ENCODE measurements at places on chromosomes 3 and 15.
A peak's percentile ranks its signal among the peaks of the same experiment; 100 is the strongest.

- DNase-seq = no peak
Observed at GRCh38 chr3:112759681-112760080, 87.0 kb downstream of the CD200R1L start.

GRCh38 chr3:122974764-122975162 is 52.8 kb downstream of the SEMA5B start:
- DNase-seq = no peak

DNA sequence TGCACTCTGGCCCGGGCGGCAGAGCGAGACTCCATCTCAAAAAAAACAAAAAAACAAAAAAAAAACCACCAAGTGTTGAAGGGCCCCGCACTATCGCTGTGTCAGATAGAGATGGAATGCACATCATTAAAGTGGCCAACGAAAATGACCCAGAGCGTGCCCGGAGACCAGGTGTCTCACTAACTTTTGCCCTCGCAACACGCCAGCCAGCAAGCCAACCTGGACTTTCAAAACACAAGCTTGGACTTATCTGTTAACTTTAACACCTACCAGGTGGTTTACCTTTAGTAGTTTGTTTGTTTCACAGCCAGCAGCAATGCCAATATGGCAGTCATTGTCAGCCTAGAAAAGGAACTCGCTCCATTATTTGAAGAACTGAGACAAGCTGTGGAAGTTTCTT is 28.6 kb downstream of the FAM174B start:
- DNase-seq = no peak

DNA sequence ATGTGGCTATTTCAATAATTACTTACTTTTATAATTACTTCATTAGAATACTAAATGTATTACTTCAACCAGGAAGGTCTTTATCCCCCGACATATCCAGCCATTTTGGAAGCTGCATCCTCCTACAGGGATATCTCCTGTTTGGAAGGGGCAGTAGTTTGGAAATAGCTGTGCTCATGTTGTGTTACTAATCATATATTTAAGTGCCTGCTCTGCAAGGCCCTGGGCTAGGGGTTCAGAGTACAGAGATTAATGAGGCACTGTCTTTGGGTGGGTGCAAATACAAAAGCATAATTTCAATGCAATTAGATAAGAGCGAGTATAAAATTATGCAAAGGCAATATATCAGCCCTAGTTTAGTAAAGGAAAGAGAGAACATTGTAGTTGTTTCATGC is 146.3 kb upstream of the RARB start:
- DNase-seq = no peak

DNA sequence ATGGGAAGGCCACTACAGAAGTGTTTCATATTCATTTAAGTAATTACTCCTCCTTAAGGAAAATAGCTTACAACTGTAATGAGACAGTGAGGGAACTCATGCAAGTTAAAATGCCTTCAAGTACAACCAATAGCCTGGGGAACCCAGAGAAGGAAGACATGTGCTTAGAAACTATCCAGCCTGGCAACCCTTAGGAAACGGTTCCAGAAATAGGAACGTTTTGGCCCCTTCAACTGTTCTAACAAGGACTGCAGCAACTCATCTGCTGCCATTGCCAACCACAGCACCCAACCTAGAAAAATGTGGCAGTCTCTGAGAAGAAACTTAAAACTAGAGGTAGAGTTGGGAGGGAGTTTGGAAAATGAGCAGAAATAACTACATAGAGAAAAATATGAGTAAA is 147.5 kb upstream of the STRIT1 start:
- no peak for DNase-seq

- no peak for DNase-seq
Observed at GRCh38 chr15:81333363-81333762, 9.4 kb upstream of the STARD5 start.

DNA sequence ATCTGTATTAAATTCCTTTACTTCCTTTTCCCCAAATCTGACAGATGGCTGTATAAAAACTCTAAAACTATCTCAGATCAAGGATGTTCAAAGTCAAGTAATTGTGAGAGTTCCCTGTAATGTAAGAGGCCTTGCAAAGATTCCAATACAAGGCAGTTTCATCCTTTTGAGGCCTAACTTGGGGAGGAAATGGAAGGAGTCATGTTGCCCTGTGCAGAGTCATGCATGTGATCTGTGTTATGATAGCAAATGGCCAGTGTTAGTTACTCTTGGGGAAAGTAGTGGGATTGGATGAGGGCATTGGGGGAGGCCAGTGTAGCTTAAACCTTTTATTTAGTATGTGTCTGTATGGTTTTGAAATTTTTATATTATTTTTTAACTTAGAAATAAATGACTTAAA is 23.7 kb upstream of the FBXL22 start:
- DNase-seq = no peak

- no peak for DNase-seq
Observed at GRCh38 chr3:57043518-57043917, 16.9 kb upstream of the SPATA12 start.

DNA sequence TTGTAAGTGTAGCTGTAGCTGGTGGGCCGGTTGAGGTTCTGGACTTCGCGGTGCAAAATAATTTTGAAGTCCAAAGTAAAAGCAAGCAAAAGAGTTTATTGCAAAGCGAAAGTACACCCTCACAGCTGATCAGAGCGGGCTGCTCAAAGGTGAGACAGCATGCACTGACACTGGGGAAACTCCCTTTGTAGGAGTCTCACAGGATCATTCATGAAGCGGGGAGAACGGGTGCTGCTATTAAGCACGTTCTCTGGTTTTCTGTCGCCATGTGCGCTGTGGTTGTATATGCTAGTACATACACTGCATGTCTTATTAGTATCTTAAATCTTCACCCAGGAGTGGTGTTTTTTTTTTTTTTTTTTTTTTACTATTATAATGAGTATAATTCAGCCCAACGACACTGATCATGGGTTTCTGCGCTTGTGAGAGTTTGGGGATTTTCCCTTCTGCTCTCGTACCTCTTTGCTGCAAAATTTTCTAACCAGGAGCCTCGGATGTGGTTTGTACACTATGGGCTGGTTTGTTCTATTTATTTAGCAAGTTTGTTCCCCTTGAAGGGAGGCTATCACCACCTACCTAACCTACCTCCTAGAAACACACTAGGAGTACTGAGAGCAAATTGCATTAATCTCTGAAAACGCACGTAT is 1.4 kb upstream of the AP4E1 start:
- peak; percentile 45 for DNase-seq

- DNase-seq = no peak
Observed at GRCh38 chr15:81475926-81476325, 101.9 kb upstream of the TMC3 start.

- DNase-seq = no peak
Observed at GRCh38 chr3:164208048-164208447, 870.2 kb downstream of the SI start.

GRCh38 chr3:24047513-24047912 is 102.4 kb downstream of the NR1D2 start:
- no peak for DNase-seq

DNA sequence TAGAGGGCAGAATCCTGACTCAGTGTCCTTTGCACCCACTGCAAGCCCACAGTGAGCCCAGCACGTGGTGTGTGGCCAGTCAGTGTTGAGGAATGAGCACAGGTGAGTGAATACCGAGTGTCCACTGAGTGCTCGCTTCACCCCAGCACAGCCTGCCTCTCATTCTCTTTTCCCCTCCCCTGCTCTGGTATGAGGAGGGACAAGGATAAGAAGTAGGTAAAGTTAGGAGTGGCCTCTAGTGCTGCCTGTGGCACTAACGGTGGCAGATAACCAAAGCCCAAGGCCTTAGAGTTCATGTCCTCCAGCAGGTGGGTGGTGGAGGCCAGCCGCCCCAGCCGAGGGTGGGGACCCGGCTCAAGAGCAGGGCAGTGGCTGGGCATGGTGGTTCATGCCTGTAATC is 38.0 kb downstream of the PRKCD start:
- no peak for DNase-seq

- no peak for DNase-seq
Observed at GRCh38 chr15:70149667-70150404, 52.1 kb upstream of the TLE3 start.

GRCh38 chr3:74001436-74001835 is 376.7 kb upstream of the PDZRN3 start:
- DNase-seq = no peak

DNA sequence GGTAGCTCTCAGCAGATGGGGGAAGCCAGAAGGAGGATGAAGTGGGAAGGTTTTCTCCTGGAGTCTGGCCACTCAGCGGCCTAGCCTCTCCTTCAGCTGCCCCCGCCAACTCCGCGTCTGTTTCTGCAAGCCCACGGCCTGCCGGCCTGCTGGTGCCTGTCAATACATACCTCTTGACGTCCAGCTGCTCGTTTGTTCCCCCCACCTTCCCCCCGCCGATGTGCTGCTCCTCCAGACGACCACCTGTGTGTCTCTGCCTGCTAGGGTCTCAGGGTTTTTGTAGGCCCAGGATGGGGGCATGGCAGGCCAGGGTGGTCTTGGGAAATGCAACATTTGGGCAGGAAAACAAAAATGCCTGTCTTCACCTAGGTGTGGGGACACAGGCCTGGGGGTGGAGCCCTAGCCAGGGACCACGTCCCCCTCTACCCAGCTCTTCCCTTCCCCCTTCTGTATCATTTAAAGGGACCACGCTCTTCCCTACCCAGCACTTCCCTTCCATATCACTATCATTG is 137.8 kb downstream of the ALCAM start:
- DNase-seq = no peak

DNA sequence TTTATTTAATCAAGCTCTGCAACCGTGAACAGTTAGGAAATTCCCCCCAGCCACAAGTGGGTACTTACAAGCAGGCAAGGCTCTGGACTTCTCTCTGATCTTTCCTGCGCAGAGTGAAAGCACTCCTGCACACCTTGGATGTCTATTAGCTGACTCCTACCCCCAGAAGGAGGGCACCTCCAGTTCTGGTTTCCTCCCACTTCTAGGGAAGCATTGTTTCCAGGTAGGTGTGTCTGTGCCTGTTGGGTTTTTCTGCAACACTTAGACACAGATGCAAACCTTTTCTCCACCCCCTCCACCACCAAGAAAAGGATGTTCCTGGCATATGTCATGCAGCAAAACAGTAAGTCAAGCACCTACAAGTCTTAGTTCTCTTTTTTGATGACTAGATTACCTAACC is at the start of gene ZBED2:
ZBED2 (minus strand) TSS at position 115 of the 400 bp plus-strand sequence. CDS start 1,145 bp downstream, outside the sequence.
- DNase-seq = no peak

DNA sequence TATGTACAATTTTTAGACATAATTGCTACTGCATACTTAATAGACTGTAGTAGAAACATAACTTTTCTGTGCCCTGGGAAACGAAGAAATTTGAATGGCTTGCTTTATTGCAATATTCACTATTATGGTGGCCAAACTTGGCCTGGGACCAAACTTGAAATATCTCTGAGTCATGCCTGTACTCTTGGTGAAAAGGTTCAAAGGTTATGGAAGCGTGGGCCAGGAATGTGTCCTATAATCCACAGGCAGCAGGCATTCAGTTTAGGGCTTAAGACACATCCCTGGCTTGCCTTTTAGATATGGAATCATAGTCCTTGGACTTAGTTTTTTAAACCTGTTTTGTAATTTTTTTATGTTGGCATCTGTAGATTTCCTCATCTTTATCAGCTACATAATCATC is 124.3 kb downstream of the LRIG1 start:
- no peak for DNase-seq

DNA sequence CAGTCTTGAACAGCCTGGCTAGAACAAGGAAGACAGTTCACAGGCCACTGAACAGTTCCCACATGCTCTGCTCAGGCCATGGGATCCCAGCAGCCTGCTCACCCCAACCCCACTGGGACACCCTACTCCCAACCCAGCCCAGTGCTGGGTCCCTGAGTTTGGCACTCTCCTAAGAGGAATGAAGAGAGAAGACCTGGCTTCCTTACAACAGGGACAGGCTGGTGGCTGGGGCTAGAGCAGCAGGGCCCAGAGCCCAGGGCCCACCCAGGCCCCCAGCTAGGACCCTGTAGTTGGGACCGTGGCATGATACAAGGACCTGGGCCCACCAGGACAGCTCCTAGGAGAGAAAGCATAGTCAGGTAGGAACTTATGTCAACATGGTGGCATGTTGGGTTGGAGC is 43.4 kb downstream of the SEMA3G start:
- no peak for DNase-seq

- no peak for DNase-seq
Observed at GRCh38 chr3:182941719-182942118, 38.6 kb downstream of the DCUN1D1 start.

- no peak for DNase-seq
Observed at GRCh38 chr3:132368962-132369361, 48.3 kb upstream of the DNAJC13 start.

GRCh38 chr3:161549261-161549660 is 52.7 kb downstream of the OTOL1 start:
- no peak for DNase-seq

- no peak for DNase-seq
Observed at GRCh38 chr15:69751566-69751965, 298.9 kb downstream of the RPLP1 start.

- DNase-seq = no peak
Observed at GRCh38 chr15:31392761-31393401, 66.2 kb downstream of the KLF13 start.

- no peak for DNase-seq
Observed at GRCh38 chr15:92365084-92365483, 28.6 kb upstream of the ST8SIA2 start.

DNA sequence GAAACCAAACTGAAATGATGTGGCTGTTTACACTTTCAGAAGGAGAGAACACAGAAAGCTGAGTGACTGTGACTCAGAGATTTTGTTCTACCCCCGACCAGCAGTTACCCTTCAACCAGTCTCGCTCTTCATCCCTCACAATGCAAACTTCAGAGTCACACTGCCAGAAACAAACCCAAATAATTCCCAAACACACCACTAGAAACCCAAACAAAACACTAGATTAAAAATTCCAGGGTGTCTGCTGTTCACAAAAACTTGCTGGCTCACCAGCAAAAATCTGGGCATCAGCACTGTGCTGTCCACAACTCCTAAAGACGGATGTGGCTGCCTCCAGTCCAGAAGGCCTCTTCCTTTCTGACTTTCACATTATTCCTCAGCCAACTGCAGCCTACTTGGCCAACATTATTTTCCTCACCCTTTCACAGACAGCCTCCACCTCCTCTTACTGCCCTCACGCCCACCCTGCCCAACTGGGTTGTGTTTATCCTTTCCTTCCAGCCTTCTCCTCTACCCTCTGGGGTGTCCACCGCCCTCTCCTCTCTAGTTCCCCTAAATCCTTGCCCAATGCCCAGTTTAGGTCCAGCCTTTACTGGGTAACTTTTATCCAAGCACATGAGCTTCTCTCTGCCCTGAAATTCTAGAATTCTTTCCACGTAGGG is 71.4 kb downstream of the MECOM start:
- DNase-seq = no peak
